Cortex of kidney (tissue), 1 donor: ENCODE measurements at places on chromosomes 12 and 14.

DNA sequence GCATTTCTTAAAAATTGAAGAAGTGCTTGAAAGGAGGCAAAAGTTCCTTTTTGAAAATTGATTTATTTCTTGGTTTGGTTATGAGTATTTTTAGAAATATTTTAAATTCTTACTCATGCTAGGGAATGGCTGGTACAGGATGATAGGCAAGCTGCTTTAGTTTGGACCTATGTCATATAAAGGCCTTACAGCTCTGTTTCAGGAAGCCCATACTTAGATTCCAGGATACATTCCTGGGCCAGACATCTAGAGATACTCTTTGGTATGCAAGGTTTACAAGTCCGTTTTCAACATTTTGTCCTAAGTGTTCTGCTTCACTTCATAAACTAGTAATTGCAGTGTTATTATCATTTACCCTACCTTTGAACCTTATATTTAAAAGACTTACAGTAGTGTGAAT lies 186.8 kb downstream of the FUT8 start:
- DNase-seq, result no peak

DNA sequence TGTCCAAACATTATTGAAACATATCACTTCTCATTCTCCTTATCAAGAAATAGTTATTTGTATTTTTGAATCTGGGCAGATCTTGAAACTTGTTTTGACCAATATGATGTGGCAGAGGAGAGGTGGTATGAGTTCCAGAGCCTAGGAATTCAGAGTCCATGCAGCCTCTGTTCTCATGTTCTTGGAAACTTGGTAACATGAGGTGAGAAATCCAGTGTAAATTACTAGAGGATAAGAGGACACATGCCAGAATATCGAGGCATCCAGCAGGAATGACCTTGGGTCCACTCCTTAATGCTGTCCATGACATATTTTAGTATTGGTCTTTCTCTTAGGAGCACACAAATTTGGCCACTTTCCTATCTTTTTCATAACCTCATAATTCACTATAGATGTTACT lies 1374.6 kb downstream of the FSCB start:
- no peak for DNase-seq

GRCh38 chr14:71776471-71777360 lies 155.5 kb upstream of the RGS6 start:
- no peak for DNase-seq

GRCh38 chr14:54427871-54428270 lies 13.3 kb downstream of the CNIH1 start:
- no peak for DNase-seq

DNA sequence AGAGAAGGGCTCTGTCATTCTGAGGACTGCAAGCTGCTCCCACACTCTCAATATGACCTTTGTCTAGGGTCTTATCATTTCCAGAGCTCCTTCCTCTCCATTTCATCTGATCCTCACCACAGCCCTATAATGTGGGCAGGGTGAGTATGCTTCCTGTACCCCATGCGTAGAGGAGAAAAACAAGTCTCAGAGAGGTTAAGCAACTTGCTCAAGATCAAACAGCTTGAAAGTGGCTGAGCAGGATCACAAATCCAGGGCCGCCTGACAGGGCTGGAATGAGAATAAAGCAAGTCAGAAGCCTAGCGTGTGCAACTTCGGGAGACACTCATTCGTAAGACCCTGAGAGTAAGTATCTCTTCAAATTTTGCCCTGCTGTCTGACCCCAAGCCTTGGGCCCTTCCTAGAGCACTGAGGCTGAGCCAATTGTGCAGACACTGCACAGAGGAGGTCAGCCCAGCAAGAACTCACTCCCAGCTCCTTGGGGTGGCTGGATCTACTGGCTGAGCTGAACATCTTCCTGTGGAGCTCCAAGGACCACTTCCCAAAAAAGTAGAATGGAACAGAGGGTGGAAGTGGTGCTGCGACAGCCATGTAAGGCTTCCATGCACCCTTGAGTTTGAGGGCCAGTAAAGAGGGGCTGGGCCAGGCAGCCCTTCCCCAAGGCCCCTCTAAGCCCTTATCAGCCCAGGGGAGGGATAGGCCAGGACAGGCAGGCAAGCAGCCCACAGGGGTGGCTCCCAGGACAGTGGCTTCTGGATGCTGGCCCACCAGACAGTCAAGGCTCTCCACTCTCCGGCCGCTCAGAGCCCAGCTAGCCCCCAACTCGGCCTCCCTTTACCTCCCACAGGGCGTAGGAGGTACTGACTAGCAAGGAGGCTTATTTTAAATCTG lies 10.5 kb downstream of the ZFP36L1 start:
- DNase-seq, result no peak

GRCh38 chr12:108842361-108842760 lies 15.0 kb downstream of the SSH1 start:
- DNase-seq, result no peak

- no peak for DNase-seq
These were observed 14.6 kb downstream of the MGAT4C start for GRCh38 chr12:86241600-86241999.

- no peak for DNase-seq
These were observed 248.5 kb downstream of the DUSP6 start for GRCh38 chr12:89103831-89104230.

DNA sequence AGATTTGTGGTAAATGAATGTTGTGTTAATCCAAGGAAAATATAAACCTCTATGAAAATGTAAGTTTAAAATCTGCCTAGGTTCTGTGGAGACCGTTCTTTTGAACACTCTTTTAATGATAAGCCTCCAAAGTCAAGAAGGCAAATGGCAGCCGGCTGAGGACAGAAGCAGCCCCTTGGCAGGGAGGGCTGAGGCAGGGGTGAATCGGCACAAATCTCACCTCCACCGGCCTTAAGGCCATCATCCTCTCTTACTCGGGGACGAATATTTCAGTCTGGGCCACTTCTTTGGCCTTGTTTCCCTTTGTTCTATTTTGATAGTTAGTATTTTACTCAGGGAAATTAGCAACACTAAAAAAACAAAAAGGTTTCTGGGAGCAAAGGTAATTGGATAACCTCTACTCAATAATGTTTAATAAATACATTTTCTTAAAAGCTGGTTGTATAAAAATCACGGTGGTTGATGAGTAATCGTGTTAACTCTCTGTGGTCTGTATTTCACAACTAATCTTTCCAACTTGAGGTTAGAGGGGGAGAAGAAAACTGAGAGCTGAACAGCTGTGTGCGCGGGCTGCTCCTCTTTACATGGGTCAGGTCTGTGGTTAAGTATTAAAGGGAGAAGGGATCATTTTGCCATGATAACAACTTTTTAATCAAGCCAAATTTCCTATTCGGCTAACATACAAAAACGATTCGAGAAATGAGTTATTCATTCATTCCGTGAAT lies 18.6 kb downstream of the LGMN start:
- no peak for DNase-seq

- DNase-seq, result no peak
These were observed 70.3 kb downstream of the SLC15A4 start for GRCh38 chr12:128753438-128753837.

DNA sequence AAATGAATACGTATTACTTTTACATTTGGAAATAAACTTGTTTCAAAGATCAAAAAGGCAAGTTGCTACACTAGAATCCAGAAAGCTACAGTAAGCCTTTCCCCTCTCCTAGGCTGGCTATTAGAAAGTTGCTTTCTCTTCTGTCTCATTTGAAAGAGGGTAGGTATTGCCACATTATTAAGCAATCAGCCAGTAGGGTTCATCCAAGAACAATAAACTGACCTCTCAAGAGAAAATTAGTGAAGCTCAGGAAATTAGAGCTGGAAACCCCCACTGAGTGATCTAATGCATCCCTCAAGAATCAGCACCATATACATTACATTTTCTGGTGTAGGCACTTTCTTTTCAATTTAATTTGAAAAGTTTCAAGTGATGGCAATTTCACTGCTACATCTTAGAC lies 4.5 kb upstream of the TMEM233 start:
- no peak for DNase-seq

GRCh38 chr14:54920052-54920451 lies 17.4 kb upstream of the GCH1 start:
- DNase-seq, result no peak

- no peak for DNase-seq
These were observed 165.5 kb upstream of the PLXNC1 start for GRCh38 chr12:93982771-93983315.

DNA sequence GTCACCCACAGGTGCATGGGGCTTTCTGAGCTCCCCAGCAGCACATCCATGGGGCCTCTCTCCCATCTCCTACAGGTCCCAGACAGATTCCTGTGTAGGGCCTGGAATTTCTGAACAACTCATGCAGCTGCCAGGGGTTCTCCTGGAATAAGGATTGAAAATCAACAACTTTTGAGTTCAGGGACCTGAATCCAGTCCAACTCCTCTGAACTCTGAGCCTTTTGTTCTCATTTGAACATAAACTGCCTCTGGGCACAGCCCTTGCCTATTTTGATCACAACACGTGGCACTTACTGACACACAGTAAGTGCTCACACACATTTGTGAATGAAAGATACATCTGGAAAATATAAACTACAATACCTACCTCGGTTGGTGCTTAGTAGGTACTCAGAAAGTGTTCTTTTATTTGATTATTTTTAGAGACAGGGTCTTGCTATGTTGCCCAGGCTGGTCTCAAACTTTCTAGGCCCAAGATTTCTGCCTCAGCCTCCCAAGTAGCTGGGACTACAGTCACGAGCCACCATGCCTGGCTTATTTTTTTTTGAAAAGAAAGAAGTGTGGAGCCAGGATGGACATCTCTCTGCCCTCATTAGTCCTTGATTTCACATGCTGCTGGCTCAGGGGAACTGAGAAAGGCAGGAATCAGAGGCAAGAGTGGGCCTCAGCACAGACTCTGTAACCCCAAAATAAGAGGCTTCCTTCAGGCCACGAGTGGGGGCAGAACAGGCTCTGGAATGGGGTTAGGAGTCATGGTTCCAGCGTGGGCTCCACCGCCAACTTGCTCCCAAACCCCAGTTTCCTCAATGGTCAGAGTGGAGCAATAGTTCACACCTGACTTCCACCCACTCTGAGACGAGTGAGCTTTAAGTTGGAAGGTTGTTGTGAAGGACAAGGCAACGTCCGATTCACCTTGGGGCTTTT lies 27.0 kb downstream of the SYNE3 start:
- no peak for DNase-seq

- no peak for DNase-seq
These were observed 34.5 kb upstream of the GPR132 start for GRCh38 chr14:105099778-105100177.

- DNase-seq, result no peak
These were observed 4.9 kb downstream of the ST8SIA1 start for GRCh38 chr12:22329621-22330020.
